ENCODE measurements at places on chromosomes 16 and 17.

DNA sequence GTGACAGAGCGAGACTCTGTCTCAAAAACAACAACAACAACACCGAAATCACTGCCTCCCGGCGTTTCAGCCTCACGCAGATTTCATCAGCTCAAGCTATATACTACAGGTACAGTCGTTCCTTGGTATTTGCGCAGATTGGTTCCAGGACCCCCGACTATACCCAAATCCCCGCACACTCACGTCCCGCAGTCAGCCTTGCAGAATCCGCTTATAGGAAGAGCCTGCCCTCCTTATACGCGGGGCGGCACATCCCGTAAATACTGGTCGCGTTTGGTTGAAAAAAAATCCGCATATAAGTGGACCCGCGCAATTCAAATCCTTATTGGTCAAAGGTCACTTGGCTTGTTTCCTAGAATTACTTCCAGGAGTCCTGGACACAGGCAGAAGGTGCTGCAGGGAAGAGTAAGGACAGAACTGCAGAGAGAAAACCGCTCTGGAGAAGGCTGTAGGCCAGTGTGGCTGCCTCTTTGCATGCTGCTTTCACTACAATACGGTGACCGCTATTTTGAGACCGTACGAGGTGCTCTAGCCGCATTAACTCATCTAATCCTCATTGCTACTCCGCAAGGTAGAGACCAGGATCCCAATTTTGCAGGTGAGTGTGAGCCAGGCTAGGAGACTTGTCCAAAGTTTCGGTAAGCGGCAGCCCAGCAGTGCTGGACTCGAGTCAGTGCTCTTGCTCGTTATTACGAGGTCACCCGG, 718 bp downstream of the NDUFAB1 start:
- DNase-seq, result no peak

GRCh38 chr17:36493956-36494355, 7.5 kb downstream of the ZNHIT3 start:
- DNase-seq, result no peak

DNA sequence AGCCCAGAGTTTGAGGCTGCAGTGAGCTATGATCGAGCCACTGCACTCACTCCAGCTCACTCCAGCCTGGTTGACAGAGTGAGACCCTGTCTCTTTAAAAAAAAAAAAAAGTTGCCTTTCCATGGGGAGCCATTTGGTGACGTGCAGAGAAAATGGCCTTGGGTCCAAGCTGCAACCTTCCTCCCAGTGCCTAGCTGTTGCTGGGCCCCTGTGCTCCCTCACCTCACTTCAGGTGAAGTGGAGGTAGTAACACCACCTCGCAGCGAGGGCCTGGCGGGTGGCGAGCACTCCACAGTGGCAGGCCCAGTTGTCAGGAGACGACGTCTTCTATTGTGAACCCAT, 17.4 kb downstream of the SYT17 start:
- no peak for DNase-seq

DNA sequence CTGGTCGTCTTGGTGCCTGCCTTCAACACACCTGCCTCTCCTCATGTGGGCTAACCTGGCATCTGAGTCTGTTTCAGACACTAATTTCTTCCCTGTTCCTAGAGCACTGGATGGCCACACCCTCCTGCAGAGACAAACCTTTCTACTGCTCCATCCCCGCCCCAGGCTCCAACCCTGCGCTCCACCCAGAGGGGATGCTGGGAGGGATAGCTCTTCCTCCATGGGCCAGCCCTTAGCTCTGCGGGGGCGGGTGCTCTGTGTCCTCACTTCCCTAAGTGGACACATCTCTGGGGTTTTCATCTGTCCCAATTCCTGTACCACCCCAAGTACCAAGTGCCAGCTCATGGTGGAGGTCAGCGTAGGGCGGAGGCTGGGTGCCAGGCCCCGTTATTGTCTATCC, 11.0 kb upstream of the CRISPLD2 start:
- no peak for DNase-seq

DNA sequence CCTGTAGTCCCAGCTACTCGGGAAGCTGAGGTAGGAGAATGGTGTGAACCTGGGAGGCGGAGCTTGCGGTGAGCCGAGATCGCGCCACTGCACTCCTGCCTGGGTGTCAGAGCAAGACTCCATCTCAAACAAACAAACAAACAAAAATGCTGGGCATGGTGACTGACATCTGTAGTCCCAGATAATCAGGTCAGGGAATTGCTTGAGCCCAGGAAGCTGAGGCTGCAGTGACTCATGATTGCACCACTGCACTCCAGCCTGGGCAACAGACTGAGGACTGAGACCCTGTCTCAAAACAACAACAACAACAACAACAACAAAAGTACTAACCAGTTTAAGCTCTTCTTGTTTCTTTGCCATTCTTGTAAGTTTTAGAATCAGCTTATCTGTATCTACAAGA, 383.0 kb upstream of the PMFBP1 start:
- no peak for DNase-seq

DNA sequence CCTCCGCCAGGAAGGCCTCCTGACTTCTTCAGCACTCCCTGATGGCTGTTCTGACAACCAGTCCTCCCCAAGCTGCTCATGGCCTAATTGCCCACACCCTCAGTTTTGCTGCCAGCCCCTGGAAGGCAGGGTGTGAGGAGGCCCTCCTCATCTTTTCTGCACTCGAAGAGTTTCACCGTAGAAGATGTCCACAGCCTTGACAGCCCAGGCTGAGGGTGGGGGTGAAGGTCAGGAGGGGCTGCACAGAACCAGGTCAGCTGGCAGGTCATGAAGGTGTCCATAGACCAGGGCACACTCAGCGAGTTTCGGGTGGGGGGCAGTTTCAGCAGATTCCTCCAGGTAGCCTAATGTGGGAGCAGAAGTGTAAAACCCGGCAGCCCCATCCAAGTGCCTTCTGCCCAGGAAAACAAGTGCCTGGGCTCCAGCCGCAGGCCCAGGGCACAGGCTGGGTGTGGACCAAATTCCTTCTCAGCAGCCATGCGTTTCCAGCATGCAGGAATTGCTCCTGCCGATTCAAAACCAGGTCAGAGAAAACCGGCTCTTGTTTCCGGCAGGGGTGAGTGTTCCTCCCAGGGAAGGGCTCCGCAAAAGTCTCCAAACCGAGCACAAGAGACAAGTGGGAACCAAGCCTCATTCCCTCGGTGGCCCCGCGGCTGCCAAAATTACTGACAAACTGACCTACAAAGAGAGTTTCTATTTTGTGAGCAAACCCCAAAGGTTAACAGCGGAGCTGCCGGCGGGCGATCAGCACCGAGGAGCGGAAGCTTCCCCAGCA, 228.8 kb downstream of the C16orf78 start:
- no peak for DNase-seq

- DNase-seq, result no peak
These were observed 7.8 kb upstream of the C1QBP start for GRCh38 chr17:5446786-5447185.

DNA sequence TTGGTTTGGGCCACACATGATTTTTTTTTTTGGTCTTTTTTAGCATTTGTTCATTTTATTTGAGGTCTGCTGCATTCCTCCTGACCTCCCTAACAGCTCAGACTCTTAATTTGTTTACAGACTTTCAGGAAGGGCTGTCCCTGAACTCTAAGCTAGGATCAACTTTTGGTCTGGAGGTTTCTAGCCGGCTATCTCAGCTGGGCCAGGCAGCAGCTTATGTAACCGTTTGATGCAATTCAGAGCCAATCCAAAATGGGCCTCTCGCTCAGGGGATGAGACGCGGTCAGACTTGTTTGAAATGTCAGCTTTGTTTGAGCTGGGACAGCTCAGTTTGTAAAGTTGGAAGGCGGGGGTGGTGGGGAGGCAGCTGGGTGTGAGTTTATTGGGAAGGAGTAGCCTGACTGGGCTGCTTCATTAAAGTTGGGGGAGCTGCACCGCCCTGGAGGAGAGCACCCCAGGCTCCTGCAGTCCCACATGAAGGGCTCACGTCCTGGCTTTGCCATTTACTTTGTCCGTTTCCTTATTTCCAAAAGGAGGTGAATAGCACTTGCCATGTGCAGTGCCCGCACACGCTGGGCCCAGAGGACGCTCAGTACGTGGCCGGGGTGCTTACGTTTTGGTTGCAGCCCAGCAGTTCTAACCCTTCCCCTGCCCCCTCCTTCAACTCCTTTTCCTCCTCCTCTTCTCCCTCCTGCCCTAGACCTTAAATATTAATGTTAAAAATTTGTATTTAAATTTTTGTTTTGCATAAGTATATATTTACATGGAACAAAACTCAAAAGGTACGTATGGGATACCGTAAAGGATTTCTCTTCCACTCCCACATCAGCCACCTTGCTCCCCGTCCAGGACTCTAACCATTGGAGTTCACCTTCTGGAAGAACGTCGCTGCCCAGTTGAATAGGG, 121.2 kb downstream of the SNX29 start:
- no peak for DNase-seq

GRCh38 chr17:77160875-77161530, 20.2 kb downstream of the SEC14L1 start:
- DNase-seq, result no peak

DNA sequence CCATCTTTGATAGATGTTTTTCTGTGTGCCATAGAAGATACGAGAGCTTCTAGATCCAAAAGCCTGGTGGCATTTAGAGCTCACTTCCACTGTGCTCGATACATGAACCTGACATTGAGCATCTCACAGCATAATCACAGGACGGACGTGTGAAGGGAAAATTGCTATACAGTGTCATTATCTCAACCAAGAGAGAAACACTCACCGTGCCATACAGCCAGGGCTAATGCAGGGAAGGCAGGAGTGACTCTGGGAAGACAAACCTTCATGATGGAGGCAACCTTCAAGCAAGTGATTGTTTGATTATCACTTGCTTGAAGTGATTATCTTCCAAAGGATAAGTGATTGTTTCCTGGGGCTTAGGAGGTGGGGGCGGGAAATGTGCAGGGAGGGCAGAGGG, 218.2 kb upstream of the HSBP1 start:
- no peak for DNase-seq

- peak; percentile 46 for DNase-seq
These were observed 22.6 kb downstream of the AKAP1 start for GRCh38 chr17:57107498-57108101.

DNA sequence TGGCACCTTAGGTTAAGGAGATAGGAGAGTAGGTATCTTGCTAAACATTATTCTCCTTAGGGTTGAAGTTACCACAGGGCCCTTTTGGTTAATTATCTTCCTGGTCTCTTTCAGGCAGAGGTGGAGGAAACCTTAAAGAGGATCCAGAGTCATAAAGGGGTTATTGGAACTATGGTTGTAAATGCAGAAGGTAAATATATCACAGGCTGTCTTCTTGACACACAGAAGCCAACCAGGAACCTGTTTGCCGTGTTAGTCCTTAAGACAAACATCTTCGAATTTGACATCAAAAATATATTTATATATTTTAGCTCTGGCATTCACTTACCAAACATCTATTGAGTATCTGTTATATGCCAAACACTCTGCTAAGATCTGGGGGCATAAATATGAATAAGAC, 2.4 kb downstream of the DYNLRB2 start:
- DNase-seq, result no peak

DNA sequence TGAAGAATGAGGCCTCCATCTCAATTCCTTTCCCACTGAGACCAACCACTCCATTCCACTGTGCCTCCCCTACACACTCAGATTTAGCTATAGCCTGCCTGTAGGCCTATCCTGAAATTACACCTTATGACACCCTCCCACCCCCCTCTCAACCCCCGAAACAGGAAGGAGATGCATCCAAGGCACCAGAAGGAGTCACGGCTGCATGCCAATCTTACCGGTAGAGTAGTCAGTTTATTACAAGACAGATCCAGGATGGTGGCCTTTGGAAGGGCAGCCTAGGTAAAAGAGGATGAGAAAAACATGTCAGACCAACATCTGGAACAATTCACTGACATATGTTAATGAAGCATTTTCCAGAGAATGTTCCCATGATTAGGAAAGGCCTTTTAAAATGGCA, 2.6 kb downstream of the LRRC59 start:
- no peak for DNase-seq

DNA sequence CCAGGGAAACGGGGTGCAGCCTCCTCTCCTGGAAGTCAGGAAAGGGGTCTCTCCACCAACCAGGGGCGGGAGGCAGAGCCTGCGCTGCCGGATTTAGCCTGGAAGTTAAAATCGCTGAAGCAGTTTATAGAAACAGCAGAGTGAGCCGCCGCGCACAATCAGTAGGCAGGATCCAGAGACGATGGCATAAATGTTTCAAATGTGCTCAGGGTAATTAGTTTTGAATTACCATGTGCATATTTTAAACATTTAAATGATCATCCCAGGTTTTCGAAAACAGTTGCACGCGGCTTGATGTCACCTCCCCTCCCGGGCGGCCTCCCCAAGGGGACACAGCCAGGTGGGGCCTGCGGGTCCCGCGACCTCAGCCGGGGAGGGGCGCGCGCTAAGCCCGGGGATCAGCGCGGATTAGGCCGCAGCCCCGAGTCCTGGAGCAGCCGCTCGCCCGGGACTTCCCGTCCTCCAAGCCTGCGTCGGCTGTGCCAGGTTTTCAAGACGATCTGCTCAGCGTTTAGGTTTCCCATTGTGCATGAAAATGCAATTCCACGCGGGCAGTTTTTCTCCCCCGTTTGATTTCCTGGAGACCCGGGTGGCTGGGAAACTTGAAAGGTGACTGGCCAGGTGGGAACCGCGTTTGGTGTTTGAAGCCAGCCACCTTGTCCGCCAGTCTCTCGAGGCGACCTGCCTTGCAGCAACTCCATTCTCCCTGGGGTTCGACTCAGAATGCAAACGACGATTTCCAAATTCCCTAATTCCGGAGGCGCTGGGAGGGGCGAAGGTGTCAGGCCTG, 78.3 kb downstream of the RPA1 start:
- DNase-seq, result no peak

- DNase-seq, result peak; percentile 83
These were observed 34.3 kb upstream of the IL21R start for GRCh38 chr16:27367461-27368357.

GRCh38 chr16:58455750-58456149, 44.2 kb upstream of the NDRG4 start:
- DNase-seq, result no peak

- DNase-seq, result no peak
These were observed 61.1 kb upstream of the NOL11 start for GRCh38 chr17:67656494-67657203.

GRCh38 chr16:88282564-88283395, 100.0 kb upstream of the ZNF469 start:
- DNase-seq, result no peak

DNA sequence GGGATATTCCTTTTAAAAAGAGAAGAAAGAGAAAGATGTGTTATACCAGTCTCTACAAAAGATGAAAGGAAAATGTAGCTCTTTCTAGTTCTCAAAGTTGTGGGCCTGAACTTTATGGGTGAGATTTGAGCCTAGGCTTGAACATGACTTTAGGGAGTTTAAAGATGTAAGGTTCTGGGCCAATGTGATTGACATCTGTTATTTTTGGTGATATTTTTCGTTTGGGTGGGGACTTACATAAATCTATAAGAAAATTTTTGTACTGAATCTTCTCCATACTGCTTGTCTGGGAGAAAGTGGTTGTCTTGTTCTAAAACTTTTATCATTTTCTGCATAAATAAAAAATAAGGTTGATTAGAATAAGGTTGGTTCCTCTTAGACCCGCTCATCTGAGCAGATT, 4.8 kb downstream of the PRKCA start:
- no peak for DNase-seq

DNA sequence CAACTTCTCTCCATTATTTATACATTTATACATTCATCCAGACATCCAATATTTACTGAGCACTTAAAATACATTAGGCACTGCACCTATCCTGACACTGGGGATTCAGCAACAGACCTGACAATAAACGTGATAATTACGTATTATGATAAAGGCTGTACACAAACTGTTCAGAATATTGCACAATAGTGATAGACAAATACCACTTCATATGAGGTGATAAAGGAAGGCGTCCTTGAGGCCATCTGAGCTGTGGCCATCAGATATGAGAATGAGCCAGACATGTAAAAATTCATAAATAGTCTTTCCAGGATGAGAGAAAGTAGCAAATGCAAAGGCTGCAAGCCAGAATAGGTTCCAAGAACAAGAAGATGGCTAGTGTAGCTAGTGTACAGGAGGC, 8.6 kb downstream of the USP32 start:
- no peak for DNase-seq
